Large intestine (tissue), 12 donors: ENCODE measurements at places on chromosomes 3 and 15. TPM values are rescaled to one million over a fixed set of nuclear protein-coding genes. Genes with fewer than 3 reads are reported as not detected.

CCR9 gene
- polyA plus RNA-seq, result 1.0 TPM

- DNase-seq, result no peak
- H3K27me3 ChIP-seq, result no peaks in the 10 kb centered on the region
- H3K27ac ChIP-seq, result no peak overlapping the region
- peaks cover 13% of the 10 kb centered on the region for H3K36me3 ChIP-seq
- no peak overlapping the region for H3K4me3 ChIP-seq
Observed at GRCh38 chr15:42289166-42289565, 15.9 kb upstream of the TMEM87A start.

GRM7 gene
- polyA plus RNA-seq, result 0.36 TPM

GRCh38 chr3:126679831-126680666 lies 24.0 kb upstream of the CHCHD6 start:
- DNase-seq, result no peak
- H3K36me3 ChIP-seq, result no peaks in the 10 kb centered on the region
- peaks cover 7% of the 10 kb centered on the region for H3K27me3 ChIP-seq
- H3K4me1 ChIP-seq, result peaks cover 13% of the 10 kb centered on the region
- H3K4me3 ChIP-seq, result no peak overlapping the region

GRCh38 chr15:63999177-63999576 lies 47.1 kb downstream of the DAPK2 start:
- no peak overlapping the region for H3K27ac ChIP-seq
- H3K27me3 ChIP-seq, result no peaks in the 10 kb centered on the region
- no peaks in the 10 kb centered on the region for H3K36me3 ChIP-seq
- H3K4me1 ChIP-seq, result peaks cover 11% of the 10 kb centered on the region

- no peak overlapping the region for H3K4me3 ChIP-seq
- H3K4me1 ChIP-seq, result no peaks in the 10 kb centered on the region
- H3K27ac ChIP-seq, result no peak overlapping the region
Observed at GRCh38 chr15:71568227-71568626, 242.1 kb upstream of the NR2E3 start.

CEP19 gene
- 2.7 TPM for polyA plus RNA-seq

GRCh38 chr3:112735926-112736325 lies 95.0 kb upstream of the CCDC80 start:
- no peaks in the 10 kb centered on the region for H3K36me3 ChIP-seq
- no peak overlapping the region for H3K27ac ChIP-seq
- H3K4me1 ChIP-seq, result no peaks in the 10 kb centered on the region
- H3K27me3 ChIP-seq, result no peaks in the 10 kb centered on the region
- no peak overlapping the region for H3K4me3 ChIP-seq

DNA sequence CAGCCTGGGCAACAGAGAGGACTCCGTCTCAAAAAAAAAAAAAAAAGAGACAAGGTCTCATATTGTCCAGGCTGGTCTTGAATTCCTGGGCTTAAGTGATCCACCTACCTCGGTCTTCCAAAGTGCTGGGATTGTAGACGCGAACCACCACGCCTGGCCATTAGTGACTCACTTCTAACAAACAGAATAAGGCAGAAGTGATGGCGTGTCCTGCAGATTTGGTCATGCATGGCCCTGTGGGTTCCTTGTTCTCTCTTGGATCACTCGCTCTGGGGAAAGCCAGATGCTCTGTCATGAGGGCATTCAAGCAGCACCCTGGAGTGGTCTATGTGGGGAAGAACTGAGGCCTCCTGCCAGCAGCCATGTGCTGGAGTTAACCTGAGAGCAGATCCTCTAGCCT lies 27.4 kb upstream of the TJP1 start:
- H3K4me3 ChIP-seq, result no peak overlapping the region
- H3K36me3 ChIP-seq, result no peaks in the 10 kb centered on the region
- no peaks in the 10 kb centered on the region for H3K27me3 ChIP-seq
- H3K27ac ChIP-seq, result no peak overlapping the region
- no peak for DNase-seq
